CD4-positive, alpha-beta T cell treated with Interleukin-4 for 1 hour (primary cell): ENCODE measurements at places on chromosomes 2 and 18.

DNA sequence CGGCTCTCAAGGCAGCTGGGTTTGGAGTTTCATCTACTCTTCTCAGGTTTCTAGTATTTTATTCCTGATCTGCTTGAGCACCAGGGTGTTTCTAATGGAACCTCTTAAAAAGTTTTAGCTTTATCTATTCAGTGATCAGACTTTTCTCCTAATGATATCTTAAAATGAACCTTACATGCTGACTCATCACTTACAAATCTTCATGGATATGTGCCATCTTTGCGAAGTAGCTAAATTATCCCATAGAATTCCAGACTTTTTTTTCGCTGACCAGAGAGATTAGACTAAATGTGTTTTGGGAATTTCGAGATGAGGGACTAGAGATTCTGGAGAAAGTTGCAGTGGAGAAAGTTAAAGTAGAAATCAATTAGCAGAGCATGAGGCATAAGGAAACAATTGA lies 401.0 kb downstream of the GRB14 start:
- DNase-seq: no peak

DNA sequence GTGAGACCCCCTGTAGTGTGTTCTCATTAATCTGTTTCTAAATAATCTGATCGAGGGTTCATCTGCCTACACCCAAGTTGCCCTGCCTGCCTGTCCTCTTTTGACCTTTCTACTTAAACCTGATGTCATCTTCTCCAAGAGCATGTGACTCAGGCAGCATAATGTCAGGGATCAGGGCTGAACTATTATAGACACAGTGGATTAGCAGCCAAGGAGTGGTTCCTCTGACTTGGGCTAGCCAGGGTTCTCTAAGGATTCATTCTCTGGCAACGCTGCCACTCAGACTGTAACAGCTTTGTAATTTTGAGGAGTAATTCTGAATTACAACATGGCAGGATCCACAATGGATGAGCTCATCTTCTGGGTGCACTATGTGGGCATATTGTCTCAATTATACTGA lies 124.0 kb downstream of the MDH1 start:
- DNase-seq: no peak

- DNase-seq: no peak
Measured at GRCh38 chr2:54881759-54882158, 158.3 kb downstream of the EML6 start.

GRCh38 chr18:26547646-26548414 lies 523 bp downstream of the KCTD1 start:
- peak; percentile 53 for DNase-seq

- DNase-seq: no peak
Measured at GRCh38 chr2:168277276-168277675, 29.9 kb upstream of the STK39 start.

- DNase-seq: no peak
Measured at GRCh38 chr18:57959278-57959677, 84.7 kb upstream of the NEDD4L start.
